ENCODE measurements at places on chromosomes 7 and 10.
A peak's percentile ranks its signal among the peaks of the same experiment; 100 is the strongest.

DNA sequence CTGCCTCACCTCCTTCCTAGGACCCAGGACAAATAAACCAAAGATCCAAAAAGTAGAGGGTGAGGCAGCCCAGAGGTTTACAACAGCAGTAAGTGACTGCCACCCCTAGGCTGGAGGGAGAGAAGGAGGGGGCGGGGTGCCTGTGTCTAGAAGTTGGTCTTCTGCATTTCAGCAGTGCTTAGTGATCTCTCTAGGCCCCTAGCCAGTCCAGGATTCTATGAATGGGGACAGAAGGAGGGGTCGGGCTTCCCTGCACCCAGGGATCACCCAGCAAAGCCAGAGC, 62.8 kb upstream of the KDM7A start:
- DNase-seq = no peak

GRCh38 chr10:966466-967235, 21.6 kb upstream of the GTPBP4 start:
- DNase-seq = no peak

GRCh38 chr7:105691680-105692564, 110.6 kb upstream of the EFCAB10 start:
- peak; percentile 90 for DNase-seq

DNA sequence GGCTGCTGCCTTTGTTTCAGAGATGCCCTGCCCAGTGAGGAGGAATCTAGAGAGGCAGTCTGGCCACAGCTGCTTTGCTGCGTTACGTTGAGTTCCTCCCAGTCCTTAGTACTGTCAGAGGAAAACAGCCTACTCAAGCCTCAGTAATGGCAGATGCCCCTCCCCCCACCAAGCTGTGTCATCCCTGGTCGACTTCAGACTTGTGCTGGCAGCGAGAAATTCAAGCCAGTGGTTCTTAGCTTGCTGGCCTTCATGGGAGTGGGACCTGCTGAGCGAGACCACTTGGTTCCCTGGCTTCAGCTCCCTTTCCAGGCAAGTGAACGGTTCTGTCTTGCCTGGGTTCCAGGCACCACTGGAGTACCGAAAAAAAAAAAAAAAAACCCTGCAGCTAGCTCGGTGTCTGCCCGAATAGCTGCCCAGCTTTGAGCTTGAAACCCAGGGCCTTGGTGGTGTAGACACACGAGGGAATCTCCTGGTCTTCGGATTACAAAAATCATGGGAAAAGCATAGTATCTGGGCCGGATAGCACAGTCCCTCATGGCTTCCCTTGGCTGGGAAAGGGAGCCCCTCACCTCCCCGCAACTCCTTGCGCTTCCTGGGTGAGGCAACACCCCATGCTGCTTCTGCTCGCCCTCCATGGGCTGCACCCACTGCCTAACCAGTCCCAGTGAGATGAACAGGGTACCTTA, 9.1 kb downstream of the SDHAF3 start:
- DNase-seq = no peak

DNA sequence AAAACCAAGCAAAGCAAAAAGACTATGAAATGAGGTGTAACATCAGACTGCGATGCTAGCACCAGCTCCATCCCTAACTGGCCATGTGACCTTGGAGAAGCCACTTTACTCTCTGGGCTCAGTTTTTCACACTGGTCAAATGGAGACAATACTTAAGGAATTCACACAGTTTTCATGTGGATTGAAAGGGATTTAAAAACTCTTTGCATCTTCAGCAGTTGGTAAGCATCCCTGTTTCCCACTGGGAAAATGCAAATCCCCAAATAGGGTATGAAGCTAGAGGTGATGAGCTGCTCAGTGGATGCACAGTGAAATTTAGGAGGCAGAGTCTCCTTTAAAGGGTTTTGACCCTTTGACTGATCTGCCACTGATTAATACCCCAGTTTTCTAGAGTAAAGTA, 240.7 kb downstream of the SORCS3 start:
- DNase-seq = no peak

- DNase-seq = no peak
Observed at GRCh38 chr7:73833251-73833919, 2.6 kb downstream of the CLDN4 start.

DNA sequence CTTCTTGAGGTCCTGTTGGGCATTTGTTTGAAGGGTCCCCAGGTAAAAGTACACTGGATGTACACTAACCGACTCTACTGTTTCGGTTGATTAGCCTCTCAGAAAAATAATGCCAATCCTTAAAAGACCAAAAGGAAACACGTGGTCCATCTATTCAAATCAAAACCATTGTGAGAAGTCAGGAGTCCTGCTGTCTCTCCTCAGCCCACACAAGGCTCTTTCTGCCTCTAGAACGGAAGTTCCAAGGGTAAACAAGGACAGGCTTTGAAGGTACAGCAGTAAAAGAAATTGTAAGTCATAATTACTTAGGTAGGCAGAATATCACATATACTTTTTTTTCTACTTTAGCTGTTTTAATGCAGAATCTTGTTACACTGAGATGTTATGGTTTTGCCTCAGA, 71.7 kb upstream of the TPK1 start:
- no peak for DNase-seq

DNA sequence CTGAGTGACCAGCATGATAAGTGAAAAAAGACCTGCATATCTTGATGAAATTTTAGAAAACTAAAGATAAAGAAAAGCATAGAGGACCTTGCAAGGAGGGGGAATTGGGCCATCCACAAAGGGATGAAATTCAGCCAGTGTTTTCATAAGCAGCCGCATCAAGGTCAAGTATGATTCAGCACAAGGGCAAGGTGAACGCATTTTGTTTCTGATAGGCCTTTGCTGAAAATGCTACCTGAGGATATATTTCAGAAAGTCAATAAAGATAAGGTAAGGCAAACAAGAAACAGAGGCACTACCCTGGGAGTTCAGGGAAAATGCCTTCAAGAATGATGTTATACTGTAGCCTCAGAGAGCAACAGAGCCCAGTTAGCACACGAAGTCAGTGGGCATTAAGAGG, 55.0 kb upstream of the SHH start:
- no peak for DNase-seq

- no peak for DNase-seq
Observed at GRCh38 chr10:69503001-69503895, 52.0 kb downstream of the TSPAN15 start.

DNA sequence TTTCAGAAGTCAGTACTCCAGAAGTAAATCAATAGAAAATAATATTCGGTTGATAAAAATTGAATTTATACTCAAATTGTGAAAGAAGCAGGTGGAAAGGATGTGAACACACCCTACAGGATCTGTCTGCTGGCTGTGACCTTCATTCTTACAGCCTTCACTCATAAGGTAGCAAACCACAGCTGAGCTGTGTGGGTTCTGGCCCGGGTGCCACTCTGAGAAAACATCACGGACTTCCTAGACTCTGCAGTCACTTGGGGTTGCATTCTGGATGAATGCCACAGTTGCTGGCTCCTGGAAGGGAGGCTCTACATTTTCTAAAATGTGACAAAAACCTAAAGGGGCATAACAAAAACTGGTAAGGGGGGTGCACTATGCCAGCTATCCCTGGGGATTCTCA, 36.0 kb upstream of the ABLIM1 start:
- DNase-seq = peak; percentile 18

DNA sequence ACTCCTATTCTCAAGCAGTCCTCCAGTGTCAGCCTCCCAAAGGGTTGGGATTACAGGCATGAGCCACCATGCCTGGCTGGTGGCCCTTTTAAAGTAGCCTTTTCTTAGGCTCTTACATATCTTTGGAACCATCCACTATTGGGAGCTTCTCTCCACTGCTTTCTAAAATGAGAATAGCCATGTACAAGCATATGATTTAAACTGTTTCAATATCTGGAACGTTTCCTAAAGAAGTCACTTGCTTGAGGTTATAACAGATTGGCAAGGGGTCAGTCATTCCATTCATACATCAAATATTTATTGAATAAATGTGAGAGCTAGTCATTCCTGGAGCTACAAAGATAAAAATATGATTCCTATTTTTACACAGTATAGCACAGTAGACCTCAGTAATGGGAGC, 97.4 kb upstream of the LRGUK start:
- DNase-seq = no peak

DNA sequence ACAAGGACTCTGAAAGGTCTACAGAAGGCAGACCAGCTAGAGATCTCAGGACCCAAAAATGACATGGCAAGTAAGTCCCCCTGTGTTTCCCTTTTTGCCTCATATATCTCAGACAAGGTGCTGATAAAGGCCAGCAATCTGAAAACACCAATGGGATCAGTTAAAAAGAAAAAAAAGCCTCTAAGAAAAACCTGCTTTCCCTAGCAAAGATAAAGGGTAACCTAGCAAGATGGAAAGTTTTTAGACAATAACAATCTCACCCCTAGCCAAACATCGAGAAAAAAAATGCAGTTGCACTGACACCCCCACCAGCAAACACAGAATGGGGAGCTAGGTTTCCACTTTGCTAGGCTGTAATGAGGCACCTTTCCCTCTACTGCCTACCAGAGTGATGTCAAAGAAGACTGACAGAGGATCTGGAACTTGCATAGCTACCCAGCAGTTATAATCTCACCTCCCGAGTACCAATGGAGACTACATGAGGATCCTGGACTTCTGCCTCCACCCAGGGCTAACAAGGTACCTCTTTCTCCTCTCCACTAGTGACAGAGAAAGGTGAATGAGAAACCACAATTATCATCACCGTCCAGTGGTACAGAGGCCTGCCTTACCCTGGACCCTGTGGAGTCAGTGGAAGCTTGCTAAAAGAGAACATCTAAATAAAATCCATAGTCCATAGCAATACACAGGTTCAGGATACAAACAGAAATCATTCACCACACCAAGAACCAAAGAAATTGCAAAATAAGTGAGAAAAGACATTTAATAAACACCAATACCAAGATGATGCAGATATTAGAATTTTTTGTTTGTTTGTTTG, 240.8 kb downstream of the ARHGAP12 start:
- peak; percentile 21 for DNase-seq

GRCh38 chr7:131039836-131040235, 287.8 kb upstream of the MKLN1 start:
- DNase-seq = no peak

- DNase-seq = no peak
Observed at GRCh38 chr7:106887421-106887820, 22.3 kb downstream of the PIK3CG start.

GRCh38 chr7:44565795-44566559, 7.7 kb downstream of the DDX56 start:
- DNase-seq = no peak

- no peak for DNase-seq
Observed at GRCh38 chr10:585502-585901, 104.0 kb downstream of the DIP2C start.

GRCh38 chr7:133452577-133452976, 199.7 kb downstream of the EXOC4 start:
- DNase-seq = no peak

- no peak for DNase-seq
Observed at GRCh38 chr7:130299866-130300265, 6.9 kb downstream of the CPA4 start.

GRCh38 chr7:140334341-140335057, 63.8 kb downstream of the SLC37A3 start:
- DNase-seq = no peak

DNA sequence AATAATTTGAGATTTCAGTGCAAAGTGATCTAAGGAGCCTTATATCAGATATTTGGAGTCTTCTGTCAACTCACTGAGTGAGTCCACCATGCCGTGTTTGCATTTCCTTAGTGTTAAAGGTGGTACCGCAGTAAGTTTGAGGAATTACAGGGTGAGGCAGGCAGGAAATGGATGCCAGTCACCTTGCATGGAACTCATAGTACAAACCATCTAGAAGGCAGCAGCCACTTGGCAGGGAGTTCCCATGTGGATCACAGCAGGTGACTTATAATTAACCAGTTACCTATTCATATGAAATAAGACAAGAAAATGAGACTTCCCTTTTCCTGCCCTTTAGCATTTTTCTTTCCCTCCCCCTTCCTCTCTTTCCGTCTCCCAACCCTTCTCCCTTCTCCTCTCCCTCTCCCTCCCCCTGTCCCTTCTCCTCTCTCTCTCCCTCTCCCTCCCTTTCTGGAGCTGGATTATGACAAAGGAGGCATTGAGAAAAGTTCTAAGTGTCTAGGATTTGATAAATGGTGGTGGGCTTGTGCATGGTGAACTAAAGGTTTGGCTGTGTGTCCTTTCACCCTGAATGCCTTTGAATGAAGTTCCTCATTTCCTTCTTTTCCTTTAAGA, 94.1 kb downstream of the LRRC4 start:
- DNase-seq = no peak

- DNase-seq = no peak
Observed at GRCh38 chr7:91311839-91312238, 47.6 kb downstream of the FZD1 start.

DNA sequence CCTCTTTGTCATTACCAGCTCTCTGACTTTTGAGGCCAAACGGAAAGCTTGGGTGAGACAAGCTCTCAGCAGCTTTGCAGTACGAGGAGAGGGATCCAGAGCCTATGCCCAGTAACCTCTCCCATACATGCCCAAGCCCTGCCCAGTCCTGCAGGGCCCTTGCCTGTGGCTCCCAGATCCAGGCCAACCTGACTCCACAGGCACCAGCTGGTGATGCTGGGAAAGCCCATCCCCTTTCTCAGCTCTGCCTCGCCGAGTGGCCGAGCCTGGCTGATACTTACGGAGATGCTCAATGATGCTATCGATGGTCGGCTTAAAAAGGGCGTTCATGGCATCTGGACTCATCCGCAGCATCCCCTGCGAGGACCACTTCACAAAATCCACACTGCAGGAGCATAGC, 55.4 kb downstream of the PNLIPRP2 start:
- no peak for DNase-seq

DNA sequence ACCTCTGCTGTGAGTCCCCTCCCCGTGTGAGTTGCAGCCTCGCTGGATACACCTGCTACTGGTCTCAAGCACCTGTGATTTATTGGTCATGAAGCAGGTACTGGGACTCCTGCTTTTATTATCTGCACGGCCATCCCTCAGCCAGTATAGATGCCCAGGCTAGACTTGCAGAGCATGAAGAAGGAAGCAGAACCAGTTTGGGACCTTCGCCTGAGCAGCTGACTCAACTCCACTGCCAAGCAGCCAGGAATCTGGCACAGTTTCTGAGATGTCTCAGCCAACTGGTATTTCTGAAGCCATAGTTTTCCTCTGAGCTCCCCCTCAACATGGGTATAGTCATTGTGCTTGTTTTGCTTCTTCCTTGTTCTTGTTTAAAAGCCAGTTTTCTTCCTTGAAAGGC, 28.0 kb upstream of the SLC39A12 start:
- no peak for DNase-seq

All from central memory CD4-positive, alpha-beta T cell (primary cell).